ENCODE measurements at places on chromosomes 12 and 14.

DNA sequence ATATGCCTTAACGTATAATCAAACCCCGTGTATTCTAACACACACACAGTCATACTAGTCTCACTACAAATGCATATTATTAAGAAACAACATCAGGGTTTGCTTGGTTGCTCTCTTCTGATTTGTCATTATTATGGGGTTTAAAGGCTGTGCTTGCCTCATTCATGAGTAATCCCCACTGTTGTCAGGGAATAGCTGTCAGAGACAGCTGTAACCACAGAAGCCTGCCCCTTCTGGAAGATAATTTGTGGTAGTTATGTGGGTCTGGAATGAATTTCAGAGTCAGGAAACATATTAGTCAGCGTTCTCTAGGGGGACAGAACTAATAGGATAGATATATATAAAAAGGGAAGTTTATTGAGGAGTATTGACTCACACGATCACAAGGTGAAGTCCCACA is 456.9 kb upstream of the TMEM132C start:
- DNase-seq: no peak

GRCh38 chr12:2347137-2347843 is 294.5 kb downstream of the CACNA1C start:
- DNase-seq: no peak

GRCh38 chr14:51219473-51220448 is 20.3 kb upstream of the TMX1 start:
- no peak for DNase-seq

- no peak for DNase-seq
These were observed 31.2 kb downstream of the SRGAP1 start for GRCh38 chr12:63875703-63876102.

DNA sequence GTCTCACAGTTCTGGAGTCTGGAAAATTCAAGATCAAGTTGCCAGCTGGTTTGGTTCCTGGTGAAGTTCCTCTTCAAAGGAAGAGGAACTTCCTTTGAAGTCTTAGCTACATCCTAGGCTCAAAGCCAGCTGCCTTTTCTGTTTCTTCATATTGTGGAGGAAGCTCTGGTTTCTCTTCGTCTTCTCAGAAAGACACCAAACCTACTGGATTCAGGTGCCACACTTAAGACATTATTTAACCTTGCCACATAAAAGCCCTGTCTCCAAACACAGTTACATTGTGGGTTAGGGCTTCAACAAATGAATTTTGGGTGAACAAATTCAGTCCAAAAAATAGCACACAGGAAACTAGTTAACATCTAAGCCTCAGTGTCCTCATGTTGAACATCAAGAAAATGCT is 1019.8 kb downstream of the GALC start:
- DNase-seq: no peak

GRCh38 chr12:121060149-121061001 is 21.3 kb upstream of the OASL start:
- DNase-seq: no peak

DNA sequence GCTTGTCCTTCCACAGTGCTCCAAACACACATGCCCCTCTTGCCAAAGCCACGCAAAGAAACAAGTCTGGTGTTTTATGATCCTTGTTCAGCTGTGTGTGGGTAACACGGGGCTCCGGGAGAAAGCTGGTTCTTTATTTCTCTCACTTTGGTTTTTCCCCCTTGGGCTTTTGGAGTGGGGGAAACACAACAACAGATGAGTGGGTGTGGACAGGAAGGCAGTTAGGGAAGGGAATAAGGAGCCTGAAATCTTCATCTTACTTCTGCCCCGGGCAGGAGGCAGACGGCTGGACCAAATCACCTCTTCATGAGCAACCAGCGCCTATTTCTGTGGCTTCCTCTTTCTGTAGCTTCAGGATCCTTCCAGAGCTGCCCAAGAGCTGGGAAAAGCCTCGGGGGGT is 218.5 kb downstream of the PHETA1 start:
- DNase-seq: no peak

- no peak for DNase-seq
These were observed at the start of gene KRT3 for GRCh38 chr12:52795694-52796428. TSS of gene KRT3 (minus strand) at chr12:52796117. CDS start at chr12:52796042, 75 bp downstream.

DNA sequence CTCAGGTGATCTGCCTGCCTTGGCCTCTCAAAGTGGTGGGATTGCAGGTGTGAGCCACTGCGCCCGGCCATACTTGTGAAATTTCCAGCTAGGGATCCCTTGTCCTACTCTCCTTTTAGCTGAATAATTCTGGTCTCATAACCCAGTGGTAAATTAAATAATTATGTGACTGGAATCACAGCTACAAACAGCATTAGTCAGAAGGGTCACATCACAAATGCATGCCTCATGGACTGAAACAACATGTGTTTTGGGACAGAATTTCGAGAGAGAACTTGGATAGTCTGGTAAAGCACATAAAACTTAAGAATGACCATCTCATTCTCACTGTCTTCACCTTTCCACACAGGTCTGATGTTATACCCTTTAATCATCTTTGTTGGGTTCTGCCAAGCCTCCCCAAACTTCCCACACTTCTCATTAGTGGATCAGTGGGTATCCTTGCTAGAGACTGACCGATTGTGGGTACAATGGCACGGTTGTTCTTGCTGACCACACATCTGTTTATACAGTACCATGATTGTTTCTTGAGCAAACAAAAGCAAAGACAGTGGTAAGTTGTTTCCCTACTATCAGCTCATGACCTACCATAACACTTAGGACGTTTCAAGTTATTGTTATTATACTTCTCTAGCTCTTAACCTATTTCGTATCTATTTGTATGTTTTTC is 5.1 kb downstream of the GPRC5D start:
- no peak for DNase-seq

GRCh38 chr12:90024262-90024661 is 315.6 kb upstream of the ATP2B1 start:
- DNase-seq: no peak

- DNase-seq: no peak
These were observed 3.0 kb upstream of the METTL17 start for GRCh38 chr14:20986811-20987210.

GRCh38 chr12:91492648-91493047 is 310.0 kb upstream of the DCN start:
- no peak for DNase-seq

- DNase-seq: no peak
These were observed 140.3 kb downstream of the GCH1 start for GRCh38 chr14:54762296-54762695.

DNA sequence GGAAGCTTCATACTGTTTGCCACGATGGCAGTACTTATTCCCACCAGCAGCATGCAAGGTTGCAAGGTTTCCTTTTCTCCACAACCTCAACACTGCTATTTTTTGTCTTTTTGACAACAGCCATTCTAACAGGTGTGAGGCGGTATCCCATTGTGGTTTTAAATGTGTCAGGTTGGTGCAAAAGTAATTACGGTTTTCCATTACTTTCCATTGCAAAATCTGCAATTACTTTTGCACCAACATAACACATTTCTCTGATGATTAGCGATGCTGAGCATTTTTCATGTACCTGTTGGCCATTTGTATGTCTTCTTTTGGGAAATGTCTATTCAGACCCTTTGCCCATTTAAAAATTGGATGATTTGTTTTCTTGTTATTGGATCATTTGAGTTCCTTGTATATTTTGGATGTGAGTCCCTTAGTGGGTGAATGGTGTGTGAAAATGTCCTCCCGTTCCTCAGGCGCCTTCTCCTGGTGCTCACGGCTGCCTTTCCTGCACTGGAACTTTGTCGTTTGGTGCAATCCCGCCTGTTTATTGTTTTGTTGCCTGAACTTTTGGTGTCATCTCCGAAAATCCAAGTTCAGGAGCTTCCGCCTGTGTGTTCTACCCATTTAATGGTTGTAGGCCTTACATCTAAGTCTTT is 213.6 kb downstream of the KIF26A start:
- no peak for DNase-seq

DNA sequence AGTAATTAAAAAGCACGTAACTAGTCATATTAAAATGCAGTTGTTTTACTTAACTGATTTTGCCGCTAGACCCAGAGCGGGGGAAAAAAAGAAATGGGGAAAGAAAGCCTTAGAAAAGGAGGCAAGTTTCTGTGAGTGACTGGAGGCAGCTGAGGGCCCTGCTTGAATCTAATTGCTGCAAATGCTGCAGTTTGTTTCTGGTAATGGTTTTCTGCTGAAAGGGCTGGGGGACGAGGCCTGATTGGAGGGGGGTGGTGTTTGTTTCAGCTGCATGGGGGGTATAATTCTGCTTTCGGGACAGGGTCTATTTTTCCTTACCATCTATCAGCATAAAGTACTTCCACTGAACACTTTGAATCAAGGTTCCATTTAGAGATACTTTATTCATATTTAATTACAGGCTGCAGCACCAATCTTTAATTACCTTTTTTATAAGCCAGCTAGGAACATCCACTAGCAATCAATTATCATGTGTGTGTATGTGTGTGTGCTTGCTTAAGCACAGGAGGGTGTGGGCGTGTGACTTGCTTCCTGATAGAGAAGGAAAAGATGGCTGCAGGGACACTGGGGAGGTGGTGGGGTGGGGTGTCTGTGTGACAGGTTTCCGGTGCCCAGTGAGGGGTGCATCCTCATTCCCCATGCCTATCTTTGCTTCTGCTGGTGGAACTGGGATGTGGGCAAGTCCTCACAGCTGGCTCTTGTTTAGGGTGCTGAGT is 83.4 kb downstream of the ADCK1 start:
- no peak for DNase-seq

- no peak for DNase-seq
These were observed 78.4 kb downstream of the NTF3 start for GRCh38 chr12:5510251-5510805.

DNA sequence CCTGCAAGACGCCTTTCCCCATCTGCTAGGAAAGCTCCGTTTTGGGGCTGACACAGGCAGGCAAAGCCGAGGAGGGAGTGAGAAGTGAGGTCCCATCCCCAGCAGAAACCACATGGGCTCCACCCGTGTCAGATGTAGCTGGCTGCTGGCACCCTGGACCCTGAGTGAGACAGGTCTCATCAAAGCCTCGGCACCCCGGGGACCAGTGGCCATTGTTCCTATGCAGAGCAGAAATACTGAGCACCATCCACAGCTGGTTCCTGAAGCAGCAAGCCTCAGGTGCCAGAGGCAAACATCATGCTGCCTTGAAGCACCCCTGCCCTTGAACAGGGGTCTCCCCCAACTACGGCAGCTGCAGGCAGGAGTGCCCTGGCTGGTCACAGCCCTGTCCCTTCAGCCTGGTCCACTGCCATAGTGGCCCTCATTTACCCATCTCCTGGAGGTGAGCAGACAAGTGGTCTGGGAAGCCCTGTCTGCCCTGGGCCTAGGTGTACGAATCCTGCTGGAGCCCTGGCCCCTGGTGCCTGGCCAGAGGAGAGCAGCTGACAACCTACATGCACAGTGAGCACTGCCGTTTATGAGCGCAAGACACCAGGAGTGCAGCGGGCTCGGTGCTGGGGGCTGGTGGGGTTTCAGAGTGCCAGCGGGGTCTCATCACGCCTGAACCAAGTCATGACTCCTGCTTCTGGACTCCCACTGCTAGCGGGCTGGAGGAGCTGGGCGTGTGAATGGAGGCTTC is 289.8 kb upstream of the RTL1 start:
- peak; percentile 14 for DNase-seq

DNA sequence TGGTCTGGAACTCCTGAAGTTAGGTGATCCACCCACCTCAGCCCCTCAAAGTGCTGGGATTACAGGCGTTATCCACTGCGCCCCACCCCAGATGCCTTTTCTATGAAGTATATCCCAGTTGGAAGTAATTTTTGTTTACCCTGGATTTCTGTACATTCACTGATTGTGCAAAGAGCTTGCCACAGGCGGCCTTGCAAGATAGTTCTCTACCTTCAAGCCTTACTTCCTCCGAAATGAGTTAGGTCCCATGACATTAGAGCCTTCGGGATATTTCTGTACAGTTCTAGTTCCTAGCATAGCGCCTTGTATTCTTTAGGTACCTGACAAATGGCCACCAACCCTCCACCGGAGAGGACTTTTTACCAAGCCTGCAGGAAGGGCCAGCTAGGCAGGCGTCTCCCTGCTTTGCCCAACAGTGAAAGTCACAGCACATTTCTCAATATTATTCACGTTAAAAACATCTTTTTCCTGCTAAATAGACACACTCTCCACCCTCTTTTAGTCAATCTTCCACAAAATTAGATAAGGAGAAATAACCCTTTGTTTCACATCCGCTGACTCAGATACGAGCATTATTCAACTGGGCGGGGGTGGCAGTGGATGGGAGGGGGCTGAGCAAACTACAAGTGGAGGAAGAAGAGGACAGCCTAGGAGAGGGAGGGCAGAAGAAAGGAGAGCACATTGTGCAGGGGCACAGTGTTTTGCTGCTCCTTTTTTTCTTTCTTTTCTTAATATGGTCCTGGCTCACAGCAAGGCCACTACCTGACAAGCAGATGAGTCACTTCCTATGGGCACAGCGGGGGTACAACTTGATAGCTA is 40.0 kb upstream of the CAPRIN2 start:
- no peak for DNase-seq

DNA sequence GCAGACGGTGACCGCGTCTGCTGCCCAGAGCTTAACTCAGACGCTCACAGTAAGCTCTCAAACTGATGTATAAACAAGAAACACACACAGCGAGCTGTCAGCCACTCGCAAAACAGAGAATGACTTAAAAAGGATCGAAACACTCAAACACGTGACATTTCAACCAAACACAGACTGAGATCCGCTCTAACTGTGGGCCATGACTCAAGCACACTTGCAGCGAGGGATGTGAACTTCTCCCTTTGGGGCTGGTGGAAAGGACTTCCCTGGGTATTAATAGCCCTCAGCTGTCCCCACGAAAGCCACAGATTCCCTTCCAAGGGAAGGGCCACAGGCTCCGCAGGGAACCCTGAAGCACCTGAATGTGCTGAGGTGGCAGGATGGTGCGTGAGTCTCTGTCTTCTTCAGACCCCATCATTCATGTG is 29.1 kb downstream of the CCDC88C start:
- no peak for DNase-seq

GRCh38 chr14:104222396-104223036 is 84.1 kb downstream of the KIF26A start:
- DNase-seq: no peak

- peak; percentile 29 for DNase-seq
These were observed 900 bp downstream of the C2CD5 start for GRCh38 chr12:22543246-22544037.

GRCh38 chr14:68417009-68417650 is 375.7 kb downstream of the ZFP36L1 start:
- no peak for DNase-seq

- DNase-seq: no peak
These were observed 148.0 kb downstream of the ANO6 start for GRCh38 chr12:45363903-45364302.

Data from omental fat pad (tissue), 4 donors.